Neural progenitor cell (in vitro differentiated cells): ENCODE measurements at places on chromosomes 6 and 20.
A peak's percentile ranks its signal among the peaks of the same experiment; 100 is the strongest.

DNA sequence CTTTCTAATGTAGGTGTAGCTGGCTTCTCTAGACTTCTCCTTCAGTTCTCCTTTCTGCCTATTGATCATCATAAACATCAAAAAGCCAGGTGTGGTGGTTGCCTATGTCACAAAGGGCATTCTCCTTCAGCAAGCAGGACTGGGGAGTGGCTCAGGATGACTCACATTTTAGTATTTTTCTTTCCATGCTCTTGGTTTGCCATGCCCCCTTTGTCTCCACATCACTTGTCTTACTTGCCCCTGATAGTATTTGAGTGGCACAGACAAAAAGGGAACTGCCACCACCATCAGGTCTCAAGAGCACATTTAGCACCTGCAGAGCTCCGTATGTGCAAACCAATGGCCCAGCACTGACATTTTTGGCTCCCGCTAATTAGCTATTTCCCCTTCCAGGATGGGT, 698.8 kb downstream of the DHX35 start:
- DNase-seq, result no peak

GRCh38 chr6:163254341-163254835, 160.1 kb upstream of the QKI start:
- DNase-seq, result no peak

GRCh38 chr6:148521158-148521557, 178.5 kb downstream of the SASH1 start:
- no peak for DNase-seq

GRCh38 chr6:134925800-134926199, 24.1 kb downstream of the ALDH8A1 start:
- DNase-seq, result no peak

DNA sequence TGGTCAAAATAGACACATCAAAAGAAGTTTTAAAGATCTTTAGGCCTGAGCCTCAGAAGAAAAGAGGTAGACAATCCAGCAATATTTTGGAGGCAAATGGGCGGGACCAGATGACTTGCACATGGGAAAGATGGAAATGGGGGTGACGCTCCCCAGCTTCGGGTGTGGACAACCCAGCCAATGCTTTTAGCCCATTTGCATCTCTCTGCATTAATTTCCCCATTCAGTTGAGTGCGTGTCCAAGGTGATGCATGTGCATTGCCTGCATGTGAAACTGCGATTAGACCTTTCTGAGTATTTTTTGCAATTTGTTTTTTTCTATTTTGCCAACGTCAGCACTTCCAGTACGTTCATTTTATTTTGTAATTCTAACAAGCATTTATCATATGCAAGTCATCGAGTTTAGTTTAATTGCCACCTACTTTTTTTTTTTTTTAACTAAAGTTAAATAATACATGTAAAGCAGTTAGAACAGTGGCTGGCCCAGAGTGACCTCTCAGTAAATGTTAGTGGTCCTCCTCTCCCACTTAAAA, 24.2 kb downstream of the PDRG1 start:
- DNase-seq, result no peak

- DNase-seq, result no peak
Observed at GRCh38 chr6:45696738-45697137, 318.9 kb downstream of the CLIC5 start.

DNA sequence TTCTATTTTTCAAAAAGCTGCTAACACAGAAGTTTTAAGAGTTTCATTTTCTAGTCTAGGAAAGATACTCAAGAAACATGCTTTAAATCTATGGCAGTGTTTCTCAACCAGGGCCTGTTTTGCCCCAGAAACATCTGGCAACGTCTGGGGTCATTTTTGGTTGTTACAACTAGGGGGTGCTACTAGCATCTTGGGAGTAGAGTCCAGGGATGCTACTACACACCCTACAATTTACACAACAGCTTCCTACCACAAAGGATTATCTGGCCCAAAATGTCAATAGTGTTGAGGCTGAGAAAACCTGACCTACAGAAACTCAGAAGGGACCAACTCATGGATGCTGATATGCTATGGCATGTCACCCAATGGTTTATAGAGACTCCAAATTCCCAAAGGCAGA, 24.4 kb downstream of the SERAC1 start:
- DNase-seq, result peak; percentile 41

DNA sequence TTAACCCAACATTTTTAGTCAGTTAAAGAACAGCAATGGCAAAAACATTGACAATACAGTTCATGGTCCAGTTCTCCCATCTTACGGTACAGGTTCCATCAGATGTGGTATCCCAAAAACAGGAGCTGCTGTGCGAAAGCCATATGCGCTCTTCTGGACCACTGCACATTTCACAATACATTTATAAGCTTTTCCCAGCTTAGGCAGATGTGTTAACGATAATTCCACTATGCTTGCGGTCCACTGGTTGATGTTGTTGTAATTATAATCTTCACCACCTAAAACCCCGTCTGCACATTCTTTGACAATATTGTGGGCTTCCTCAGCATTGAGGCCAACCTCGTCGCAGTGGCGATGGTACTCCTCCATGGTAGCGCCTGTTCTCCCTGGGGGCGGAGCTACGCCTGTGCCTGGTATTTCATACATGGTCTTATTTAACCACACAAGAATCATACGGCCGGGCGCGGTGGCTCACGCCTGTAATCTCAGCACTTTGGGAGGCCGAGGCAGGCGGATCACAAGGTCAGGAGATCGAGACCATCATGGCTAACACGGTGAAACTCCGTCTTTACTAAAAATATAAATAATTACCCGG, 52.0 kb downstream of the BFSP1 start:
- no peak for DNase-seq

DNA sequence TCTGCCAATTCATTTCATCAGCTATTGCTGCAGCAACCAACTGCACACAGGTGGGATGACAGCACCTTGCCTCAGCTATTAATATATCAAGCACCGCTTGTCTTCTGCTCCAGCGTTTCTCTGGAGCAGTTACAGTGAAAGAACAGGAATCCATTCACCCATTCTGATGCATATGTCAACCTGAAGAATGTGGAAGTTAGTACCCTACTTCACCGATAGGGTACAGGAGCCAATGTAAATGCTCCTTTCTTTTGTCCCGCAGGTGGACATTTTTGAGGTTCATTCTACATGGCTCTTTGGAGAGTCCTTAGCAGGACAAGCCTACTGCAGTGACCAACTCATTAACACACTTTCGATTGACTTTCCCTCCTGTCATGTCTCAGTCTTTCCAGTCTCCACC, 139.9 kb upstream of the PRND start:
- no peak for DNase-seq

GRCh38 chr20:10733122-10733521, 59.3 kb upstream of the JAG1 start:
- no peak for DNase-seq

DNA sequence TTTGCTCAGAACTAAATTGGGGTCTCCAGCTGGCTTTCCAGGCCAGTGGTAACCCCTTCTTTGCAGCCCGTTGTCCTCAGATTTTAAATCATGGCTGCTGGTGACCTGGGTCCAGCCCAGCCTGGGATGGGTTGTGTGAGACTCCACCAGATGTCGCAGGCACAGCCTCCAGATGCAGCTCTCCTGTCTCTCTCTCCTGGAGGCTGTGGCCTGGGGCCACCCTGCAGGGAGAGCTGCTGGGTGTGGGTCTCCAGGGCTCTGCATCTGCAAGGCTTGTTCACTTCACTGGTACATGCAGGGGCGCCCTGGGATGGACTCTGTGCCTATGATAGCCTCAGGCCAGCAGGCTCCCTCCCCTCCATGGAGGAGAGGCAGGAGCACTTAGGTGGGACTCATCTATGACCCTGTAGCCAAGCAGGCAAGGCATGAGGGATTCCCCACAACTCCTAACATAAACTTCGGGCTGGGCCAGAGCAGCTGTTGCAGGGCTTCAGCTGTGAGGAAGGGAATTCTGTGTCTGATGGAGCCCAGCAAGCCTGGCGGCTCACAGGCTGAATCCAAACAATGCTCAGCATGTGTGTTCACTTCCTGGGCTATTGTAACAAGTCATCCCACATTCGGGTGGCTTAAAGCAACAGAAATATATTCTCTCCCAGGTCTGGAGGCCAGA, 94.7 kb upstream of the NXT1 start:
- DNase-seq, result peak; percentile 28

DNA sequence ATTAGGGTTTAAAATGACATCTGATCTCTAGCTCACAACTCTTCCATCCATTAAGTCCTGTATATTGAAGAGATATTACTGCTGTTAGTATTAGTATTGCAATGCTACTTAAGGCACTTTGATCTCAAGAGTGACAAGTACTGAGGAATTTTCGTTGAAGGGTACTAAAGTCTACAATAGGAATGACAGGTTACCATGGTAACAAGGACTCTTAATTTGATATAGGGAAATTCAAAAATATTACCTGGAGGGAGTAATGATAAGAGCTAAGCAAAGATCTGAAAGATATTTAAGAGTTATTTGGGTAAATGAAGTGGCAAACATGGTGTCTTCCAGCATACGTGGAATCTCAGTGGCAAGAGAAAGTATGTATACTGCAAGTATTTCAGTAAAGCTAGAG, 518.0 kb upstream of the SLC35B3 start:
- no peak for DNase-seq

- no peak for DNase-seq
Observed at GRCh38 chr6:52125572-52125971, 38.2 kb upstream of the PKHD1 start.

DNA sequence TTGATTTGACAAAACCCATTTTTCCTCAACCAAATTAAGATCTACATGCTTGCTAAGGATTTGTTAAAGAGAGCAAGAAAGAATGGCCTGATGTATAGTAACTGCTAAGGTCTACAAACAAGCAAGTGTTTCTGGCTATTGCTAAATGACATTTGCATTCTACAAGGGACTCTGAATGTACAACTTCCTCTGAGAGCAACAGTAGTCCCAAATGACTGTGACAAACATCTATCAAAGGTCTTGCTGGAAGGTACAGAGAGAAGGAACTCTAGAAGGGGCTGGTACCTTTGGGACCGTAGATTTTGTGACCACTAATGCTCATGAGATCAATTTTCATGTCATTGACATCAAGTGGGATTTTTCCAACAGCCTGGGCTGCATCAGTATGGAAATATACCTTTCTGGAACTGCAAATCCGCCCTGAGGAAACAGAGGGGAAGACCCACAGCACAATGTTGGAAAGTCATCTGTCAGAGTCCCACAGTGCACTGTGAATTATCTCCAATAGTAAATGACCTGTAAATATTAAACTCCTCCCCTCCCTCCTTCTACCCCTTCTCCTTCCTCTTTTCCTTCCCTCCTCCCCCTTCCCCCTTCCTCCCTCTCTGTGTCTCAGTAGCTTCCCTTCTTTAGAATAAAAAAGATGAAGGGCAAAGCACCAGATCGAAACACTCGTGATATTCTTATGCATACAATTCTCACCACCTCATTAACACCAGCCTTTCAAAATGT, 15.9 kb upstream of the CPNE1 start:
- DNase-seq, result no peak
